ENCODE measurements at places on chromosomes 4 and X. TPM values are rescaled to one million over a fixed set of nuclear protein-coding genes. Genes with fewer than 3 reads are reported as not detected.
A peak's percentile ranks its signal among the peaks of the same experiment; 100 is the strongest.

GRCh38 chr4:1533501-1534064 is 127.3 kb upstream of the NKX1-1 start:
- H3K4me1 ChIP-seq: no peaks in the 10 kb centered on the region
- no peak overlapping the region for H3K27ac ChIP-seq
- DNase-seq: no peak
- H3K4me3 ChIP-seq: no peak overlapping the region

DNA sequence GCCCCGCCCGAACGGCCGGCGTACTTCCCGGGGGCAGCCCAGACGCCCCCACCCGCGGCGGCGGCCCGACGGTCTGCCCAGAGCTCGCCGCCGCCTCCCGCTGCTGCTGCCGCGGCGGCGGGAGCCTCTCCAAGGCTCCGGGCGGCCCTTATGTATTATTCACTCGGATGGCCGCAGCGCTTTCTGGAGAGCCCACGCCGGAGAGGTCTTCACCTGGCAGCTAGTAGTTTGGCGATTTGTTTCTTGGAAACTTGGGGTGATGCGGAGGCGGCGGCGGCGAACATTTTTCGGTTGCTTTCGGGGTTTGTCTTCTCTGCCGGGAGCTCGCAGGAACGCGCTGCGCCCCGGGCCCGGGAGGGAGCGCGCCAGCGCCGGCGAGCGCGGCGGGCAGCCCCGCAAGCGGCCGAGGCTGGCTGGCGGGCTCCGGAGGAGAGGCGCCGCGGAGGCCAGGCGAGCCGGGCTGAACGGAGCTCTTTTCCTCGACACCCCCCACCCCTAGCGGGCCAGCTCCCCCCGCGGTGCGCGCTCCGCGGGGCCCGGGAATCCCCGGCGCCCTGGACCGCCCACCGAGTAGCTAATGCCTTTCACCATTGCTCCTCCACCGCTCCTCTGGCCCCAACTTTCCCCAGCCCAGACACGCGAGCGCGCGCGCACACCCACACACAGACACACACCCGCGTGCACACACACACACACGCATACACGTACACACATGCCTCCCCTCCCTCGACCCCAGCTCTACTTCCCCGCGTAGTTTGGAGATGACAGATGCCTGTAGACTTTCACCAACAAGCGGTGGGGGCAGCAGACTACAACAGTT is 113.5 kb downstream of the DHX15 start:
- H3K4me1 ChIP-seq: peaks cover 40% of the 10 kb centered on the region
- H3K36me3 ChIP-seq: no peaks in the 10 kb centered on the region
- H3K27me3 ChIP-seq: peaks cover 82% of the 10 kb centered on the region
- H3K4me3 ChIP-seq: peak overlapping the region; percentile 27
- DNase-seq: peak; percentile 11

PLP1 gene
- 13.7 TPM for total RNA-seq

GSTCD gene
- total RNA-seq: 0.40 TPM

DNA sequence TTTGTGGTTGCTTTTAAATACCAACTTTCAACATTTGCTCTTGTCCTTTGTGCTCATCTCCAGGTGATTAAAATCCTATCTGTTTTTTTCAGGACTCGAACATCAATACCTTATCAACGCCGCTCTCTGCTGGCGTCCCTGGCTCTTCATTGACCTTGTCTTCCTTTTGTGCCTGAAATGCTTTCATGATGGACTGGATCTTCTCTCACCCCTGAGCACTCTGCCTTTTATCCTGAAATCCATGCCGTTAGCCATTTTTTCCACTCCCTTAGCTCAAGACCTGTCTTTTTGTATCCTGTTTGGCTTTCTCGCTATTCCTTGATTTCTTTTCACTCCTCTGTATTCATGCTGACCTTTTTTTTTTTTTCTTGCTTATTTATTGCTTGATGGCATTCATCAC is 549.5 kb upstream of the CPEB2 start:
- no peaks in the 10 kb centered on the region for H3K36me3 ChIP-seq
- no peak overlapping the region for H3K4me3 ChIP-seq
- H3K27ac ChIP-seq: no peak overlapping the region
- no peaks in the 10 kb centered on the region for H3K27me3 ChIP-seq

DNA sequence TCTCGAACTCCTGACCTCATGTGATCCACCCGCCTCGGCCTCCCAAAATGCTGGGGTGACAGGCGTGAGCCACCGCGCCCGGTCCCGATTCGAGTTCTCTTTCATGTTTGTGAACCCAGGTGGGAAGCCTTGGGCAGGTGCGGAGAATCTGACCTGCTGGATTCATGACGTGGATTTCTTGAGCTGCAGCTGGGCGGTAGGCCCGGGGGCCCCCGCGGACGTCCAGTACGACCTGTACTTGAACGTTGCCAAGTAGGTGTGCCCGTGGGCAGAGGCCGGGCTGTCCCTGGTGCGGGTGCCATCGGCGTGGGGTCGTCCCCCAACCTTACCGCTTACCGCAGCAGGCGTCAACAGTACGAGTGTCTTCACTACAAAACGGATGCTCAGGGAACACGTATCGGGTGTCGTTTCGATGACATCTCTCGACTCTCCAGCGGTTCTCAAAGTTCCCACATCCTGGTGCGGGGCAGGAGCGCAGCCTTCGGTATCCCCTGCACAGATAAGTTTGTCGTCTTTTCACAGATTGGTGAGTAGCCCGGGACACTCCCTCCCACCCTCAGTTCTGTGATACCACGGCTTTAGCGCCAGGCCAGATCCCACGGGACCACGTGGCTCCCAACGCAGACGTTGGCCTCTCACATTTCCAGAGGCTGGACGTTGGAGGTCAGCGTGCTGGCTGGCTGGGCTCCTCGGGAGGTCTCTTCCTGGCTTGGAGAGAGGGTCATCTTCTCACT is 15.6 kb downstream of the IL3RA start:
- H3K36me3 ChIP-seq: no peaks in the 10 kb centered on the region
- H3K4me1 ChIP-seq: no peaks in the 10 kb centered on the region
- no peak overlapping the region for H3K27ac ChIP-seq
- H3K27me3 ChIP-seq: no peaks in the 10 kb centered on the region

ATRX gene
- 86.2 TPM for total RNA-seq

GRCh38 chr4:99102634-99103033 is 14.0 kb upstream of the ADH5 start:
- no peak overlapping the region for H3K4me3 ChIP-seq
- H3K36me3 ChIP-seq: no peaks in the 10 kb centered on the region
- H3K27ac ChIP-seq: no peak overlapping the region
- no peak for DNase-seq

FDCSP gene
- total RNA-seq: not detected

DNA sequence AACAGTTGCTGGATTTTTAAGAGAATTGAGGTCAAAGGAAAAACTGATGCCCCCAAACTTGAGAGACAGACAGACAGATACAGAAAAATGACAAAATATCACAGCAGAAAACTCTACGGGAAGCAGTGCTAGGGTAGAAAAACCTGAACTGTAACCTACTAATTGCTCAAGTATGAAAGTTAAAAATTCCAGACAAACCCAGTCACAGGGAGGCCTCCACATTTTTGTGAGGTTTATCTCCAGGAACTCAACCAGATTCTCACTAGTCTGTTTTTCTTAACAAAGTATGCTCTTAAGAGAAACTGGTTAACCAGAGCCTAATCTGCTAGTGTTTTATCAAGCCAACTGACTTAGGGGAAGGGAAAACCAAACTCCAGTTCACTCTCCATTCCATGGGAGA is 19.9 kb upstream of the PPP3CA start:
- no peaks in the 10 kb centered on the region for H3K36me3 ChIP-seq
- H3K27me3 ChIP-seq: no peaks in the 10 kb centered on the region
- no peaks in the 10 kb centered on the region for H3K4me1 ChIP-seq
- no peak overlapping the region for H3K4me3 ChIP-seq
- DNase-seq: no peak

GRCh38 chr4:13413729-13414437 is 70.3 kb downstream of the RAB28 start:
- DNase-seq: no peak
- H3K27me3 ChIP-seq: no peaks in the 10 kb centered on the region
- no peaks in the 10 kb centered on the region for H3K4me1 ChIP-seq
- H3K27ac ChIP-seq: no peak overlapping the region
- no peak overlapping the region for H3K4me3 ChIP-seq
- H3K36me3 ChIP-seq: no peaks in the 10 kb centered on the region

- no peak overlapping the region for H3K4me3 ChIP-seq
- no peak for DNase-seq
- no peaks in the 10 kb centered on the region for H3K36me3 ChIP-seq
Observed at GRCh38 chr4:105715692-105716278, 7.2 kb downstream of the GSTCD start.

MAGEA8 gene
- not detected for total RNA-seq

DNA sequence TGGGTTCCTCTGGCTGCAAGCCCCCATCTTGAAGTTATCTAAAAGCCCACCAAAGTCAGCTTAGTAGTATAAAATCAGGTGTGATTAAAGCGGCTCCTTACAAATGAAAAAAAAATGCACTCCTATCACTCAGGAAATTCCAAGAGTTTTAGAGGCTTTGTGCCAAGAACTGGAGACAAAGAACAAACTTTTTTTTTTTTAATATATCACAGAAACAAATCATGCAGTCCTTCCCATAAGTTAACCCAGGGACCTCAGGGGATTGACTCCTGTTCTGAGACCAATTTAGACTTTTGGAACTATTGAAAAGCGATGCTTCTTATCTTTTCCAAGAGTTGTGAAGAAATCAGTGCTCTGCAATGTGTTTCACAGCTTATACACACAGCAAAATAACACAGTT is 53.6 kb downstream of the HHIP start:
- no peaks in the 10 kb centered on the region for H3K27me3 ChIP-seq
- H3K27ac ChIP-seq: no peak overlapping the region
- no peak overlapping the region for H3K4me3 ChIP-seq
- DNase-seq: no peak

DNA sequence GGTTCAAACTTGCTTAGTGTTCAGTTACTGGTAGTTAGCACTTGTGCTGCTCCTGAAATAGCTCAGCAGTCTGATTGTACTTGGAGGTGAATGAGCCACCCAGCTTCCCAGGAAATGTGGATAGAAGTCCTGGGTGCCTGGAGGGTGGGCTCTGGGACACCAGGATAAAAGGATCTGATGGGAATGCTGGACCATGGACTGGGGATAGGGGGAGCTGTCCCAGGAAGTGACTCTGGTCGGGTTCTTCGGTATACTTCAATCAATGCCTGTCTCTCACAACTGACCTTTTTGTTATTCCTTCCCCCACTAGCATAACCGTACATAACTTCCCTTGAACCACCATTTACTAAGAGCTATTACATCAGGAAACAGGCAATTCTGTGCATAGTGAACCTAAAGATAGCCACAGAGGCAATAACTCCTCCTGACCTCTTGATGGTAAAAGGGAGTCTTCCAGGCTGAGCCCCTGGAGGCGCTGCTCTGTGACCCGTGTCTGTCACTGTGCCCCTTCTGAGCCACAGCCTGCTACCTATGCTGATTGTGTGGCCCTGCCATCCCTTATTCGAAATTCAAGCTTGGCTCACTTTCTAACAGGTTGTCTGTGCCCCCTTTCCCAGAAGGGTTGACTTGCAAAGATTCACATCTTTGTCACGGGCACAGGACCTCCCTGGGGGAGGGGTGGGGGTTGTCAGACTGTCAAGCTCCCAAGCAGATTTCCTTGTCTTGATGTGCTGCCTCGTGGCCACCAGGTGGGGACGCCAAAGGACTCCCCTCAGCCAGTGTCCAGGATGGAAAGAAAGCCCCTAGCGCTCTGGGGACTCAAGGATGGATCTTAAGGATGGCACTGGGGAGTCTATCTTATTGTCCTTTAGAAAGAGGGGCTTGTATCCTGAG is 24.5 kb upstream of the WDR1 start:
- H3K36me3 ChIP-seq: no peaks in the 10 kb centered on the region
- H3K4me1 ChIP-seq: no peaks in the 10 kb centered on the region
- no peaks in the 10 kb centered on the region for H3K27me3 ChIP-seq
- no peak overlapping the region for H3K4me3 ChIP-seq
- DNase-seq: no peak

FABP2 gene
- total RNA-seq: 23.0 TPM

CSAG2 gene
- total RNA-seq: not detected

Measured in transverse colon (tissue), 4 donors.